Fibroblast of upper back skin (primary cell): ENCODE measurements at places on chromosomes 12 and 14.

DNA sequence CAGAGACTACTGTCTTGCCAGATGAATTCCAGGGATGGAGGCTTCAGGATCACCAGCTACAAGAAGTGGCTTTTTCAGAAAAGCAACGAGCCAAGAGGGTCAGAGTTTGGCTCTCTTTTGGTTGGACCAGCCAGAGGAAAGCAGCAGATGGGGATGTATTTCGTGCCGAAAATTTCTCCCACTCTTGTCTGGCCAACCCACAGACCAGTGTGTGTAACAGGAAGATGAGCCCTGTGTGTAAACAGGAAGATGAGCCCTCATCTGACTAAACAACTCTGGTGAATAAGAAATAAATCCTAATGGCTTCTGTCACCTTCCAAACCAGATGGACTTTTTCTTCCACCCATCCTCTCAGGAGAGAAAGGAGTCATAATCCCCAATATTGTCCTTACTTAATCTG, 13.1 kb downstream of the GPR68 start:
- no peak for DNase-seq

DNA sequence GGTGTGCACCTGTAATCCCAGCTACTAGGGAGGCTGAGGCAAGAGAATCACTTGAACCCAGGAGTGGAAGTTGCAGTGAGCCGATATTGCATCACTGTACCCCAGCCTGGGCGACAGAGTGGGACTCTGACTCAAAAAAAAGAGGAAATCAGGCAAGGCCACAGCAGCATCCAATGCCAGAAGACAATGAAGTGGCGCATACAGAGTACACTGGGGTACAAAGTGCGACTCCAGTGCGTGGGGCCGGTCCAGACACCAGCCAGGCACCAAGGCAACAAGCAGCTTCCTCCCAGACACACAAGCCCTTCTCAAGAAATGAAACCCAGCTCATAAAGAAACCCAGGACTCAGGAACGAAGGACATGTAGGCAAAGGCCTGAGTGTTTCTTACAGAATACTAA, 28.2 kb downstream of the TTC7B start:
- DNase-seq = no peak

- DNase-seq = no peak
Observed at GRCh38 chr14:75139185-75139584, 12.3 kb upstream of the NEK9 start.

DNA sequence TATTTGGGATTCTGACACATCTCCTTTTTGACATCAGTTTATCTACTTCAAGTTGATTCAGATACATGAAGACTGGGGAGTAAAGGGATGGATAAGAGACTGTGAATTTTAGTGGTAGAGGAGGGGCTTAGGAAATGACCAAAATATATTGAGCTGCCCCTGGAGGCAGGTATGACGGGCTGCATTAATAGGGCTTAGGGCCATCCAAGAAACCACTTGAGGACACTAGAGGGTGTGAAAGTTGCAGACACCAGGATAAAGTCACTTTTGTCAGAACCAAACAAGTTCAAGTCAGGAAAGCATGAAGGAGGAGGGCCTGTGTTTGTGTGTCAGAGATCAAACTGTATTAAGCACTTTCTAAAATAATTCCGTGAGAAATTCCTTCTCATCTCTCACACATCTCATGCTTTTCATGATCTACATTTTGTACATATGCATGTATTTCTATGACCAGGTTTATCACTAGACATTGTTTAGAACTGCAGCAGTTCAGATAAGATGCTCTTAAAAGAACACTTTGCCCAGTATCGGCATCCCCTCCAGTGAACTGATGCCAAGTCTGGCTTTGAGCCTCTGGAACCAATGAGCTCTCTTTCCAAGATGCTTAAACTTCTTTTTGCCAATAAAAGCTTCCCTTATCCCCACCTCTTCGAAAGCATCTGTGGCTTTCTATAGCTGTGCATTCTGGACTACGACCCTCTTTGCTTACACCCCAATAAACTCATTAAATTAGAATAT, 136.9 kb downstream of the SLC38A1 start:
- no peak for DNase-seq

- no peak for DNase-seq
Observed at GRCh38 chr14:36844443-36845195, 183.0 kb downstream of the PAX9 start.

DNA sequence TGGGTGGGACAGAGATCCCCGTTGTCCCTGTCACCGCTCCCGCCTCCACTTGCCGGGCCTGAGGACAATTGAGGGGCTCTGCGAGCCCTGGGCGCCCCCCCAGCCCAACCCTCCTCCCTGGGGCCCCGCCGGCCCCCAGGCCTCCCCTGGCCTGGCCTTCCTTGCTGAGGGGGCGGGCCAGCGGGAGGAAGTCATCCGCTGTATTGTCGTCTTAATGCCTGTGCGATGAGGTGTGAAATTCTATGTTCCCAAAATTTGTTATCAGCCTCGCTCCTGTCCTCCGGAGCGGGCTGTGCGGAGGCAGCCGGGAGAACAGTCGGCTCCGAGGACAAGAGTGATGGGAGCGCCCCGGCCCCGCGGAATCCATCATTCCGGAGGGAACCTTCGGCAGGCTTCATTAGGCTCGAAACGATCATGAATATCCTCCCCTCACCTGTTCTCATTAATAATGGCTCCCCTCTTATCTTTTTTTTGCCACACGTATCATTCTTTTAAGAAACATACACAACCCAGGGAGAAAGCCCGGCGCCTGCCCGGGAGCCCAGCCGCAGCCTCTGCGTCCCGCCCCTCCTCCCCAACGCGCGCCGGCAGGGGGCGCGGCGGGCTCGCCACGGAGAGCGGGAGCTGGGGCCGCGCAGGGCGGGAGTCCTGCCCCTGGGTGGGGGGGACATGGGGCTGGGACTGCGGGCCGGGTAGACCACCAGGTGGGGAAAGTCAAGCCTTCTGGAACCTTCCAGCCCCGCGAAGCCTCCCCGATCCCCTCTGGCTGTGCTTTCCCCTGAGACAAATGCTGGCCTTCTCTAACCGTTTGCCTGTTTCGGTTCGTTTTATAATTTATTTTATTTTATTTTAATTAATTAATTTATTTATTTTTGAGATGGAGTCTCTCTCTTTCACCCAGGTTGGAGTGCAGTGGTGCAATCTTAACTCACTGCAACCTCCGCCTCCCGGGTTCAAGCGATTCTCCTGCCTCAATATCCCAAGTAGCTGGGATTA, 17.1 kb upstream of the DLK1 start:
- DNase-seq = no peak

DNA sequence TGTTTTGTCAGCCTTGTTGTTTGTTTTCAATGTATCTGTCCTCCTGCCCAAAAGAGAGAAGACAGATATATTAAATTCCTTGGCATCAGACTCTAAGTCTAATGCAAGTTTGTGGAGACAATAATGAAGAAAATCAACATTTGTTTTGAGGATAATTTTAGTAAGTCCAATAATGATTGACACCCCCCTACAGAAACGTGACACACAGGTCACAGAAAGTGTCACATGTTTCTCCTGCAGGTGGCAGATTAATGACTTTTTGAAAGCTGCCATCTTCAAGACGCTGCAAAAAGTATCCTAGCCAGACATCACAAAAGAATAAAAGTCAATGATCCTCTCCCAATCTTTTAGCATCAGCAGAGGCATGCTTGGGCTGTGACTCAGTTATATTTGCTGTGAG, 378.8 kb upstream of the TMPO start:
- DNase-seq = no peak

DNA sequence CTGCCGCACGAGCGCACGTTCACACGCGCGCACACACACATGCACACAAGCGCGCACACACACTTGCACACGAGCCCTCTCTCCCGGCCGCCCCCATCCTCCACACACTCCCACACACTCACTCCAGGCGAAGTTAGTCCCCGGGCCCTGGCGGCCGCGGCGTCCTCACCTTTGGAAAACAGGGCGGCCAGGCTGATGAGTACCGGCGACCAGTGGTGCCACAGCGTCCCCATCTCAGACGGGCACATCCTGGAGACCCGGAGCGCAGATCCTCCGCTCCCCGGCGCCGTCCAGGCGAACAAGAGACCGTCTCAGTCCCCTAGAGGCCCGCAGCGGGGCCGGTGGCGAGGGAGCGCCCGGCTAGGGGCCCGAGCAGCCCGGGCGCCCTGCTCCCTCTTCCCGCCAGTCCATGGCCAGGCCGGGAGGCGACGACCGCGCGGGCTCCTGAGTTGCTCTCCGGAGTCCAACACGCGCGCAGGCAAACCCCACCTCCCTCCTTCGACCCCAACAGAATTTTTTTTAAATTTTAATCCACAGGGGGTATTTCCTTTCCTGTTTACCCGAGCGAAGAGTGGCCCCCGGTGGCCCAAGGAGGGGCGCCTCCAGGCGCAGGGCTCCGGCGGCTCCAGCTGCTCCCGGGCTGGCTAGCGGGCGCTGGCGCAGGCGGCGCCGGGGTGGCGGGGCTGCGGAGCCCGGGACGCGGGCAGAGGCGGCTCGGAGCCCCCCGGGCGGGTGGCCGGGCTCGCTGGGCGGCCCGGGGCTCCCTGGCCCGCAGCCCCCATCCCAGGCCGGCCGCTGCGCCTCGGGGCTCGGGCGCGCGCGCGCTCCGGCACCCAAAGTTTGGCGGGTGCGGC, 506 bp downstream of the TMEM132D start:
- DNase-seq = no peak

- DNase-seq = no peak
Observed at GRCh38 chr12:112446008-112446725, 27.4 kb downstream of the PTPN11 start.

DNA sequence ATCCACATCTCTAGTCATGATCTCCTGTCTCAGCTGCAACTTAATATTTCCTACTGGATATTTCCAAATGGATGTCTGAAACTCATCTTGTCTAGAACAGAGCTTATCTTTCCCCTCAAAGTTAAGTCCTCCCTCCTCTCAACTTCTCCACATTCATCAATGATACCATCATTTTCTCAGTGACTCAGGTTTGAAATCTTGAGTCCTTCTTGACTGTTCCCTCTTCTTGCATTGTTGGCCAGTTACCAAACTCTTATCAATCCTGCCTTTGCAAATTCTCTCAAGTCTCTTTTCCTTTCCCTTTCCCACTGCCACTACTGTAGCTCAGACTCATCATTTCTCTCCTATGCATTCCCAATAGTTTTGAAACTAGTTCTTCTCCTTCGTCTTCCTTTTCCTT, 14.3 kb upstream of the CHURC1 start:
- DNase-seq = peak; percentile 25
